ENCODE measurements at places on chromosomes 1 and 21.

- DNase-seq = no peak
Observed at GRCh38 chr1:225735252-225736149, 42.1 kb upstream of the SRP9 start.

- no peak for DNase-seq
Observed at GRCh38 chr1:151537112-151537511, 3.0 kb upstream of the TUFT1 start.

GRCh38 chr1:16198444-16199156 is 13.9 kb downstream of the ARHGEF19 start:
- no peak for DNase-seq

GRCh38 chr1:161330346-161330745 is 16.2 kb downstream of the SDHC start:
- no peak for DNase-seq

Data from stimulated activated CD4-positive, alpha-beta T cell treated with anti-CD3 and anti-CD28 coated beads, Interleukin-15, amount 100 ng/mL, for 48 hours (primary cell).